ENCODE measurements at places on chromosomes 2 and 18. TPM values are rescaled to one million over a fixed set of nuclear protein-coding genes. Genes with fewer than 3 reads are reported as not detected.
A peak's percentile ranks its signal among the peaks of the same experiment; 100 is the strongest.

- DNase-seq: no peak
Observed at GRCh38 chr2:74080346-74080745, 67.4 kb downstream of the BOLA3 start.

DNA sequence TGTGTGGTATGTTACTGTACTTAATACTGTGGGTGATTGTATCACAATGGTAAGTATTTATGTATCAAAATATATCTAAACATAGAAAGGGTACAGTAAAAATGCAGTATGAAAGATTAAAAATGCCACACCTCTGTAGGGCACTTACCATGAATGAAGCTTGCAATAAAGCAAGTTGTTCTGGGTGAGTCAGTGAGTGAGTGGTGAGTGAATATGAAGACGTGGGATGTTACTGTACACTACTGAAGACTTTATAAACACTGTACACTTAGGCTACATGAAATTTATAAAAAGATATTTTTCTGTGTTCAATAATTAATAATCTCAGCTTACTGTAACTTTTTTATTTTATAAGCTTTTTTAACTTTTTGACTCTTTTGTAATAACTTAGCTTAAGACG, 1162.4 kb upstream of the NRXN1 start:
- DNase-seq: no peak

- peak; percentile 96 for DNase-seq
Observed at GRCh38 chr2:45452866-45453265, 158.2 kb downstream of the SRBD1 start.

DNA sequence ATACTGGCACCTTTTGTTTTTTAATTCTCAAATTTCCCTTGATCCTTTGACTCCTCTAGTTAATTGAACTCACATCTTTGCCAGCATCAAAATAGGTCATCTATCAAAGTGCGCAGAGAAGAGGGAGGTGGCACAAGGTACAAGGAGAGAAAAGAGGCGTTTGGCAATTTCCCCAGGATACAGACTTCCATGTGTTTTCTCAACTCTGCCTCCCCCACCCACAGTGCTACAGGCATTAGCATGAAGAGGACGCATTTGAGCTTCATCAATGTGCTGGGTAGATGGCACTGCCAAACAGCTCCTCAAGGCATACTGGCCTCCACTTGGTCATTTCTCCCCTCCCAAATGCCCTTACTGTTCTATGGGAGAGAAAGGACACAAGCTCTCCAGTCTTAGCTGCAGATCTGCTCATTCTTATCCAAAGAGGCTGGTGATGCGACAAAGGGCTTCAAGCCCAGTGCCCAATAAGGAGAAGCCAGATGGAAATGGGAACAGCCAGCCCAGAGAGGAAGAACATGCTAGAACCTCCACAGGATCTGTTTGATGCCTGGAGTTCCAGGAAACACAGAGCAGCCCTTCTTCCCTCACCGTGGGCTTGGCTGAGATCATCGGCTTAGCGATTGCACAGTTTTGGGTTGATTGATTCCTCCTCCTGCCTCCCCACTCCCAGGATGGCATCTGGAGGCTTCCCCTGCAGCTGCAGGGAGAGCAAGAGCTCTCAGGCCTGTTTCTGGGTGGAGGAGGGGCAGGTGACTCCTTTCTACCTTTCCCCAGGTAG, 144.7 kb upstream of the SMAD2 start:
- no peak for DNase-seq

The STK39 gene
- 16.7 TPM for total RNA-seq

The NAT8 gene
- total RNA-seq: not detected

The HTR2B gene
- total RNA-seq: 92.5 TPM

The MC5R gene
- total RNA-seq: not detected

The VSNL1 gene
- total RNA-seq: 1.2 TPM

The ABCG8 gene
- not detected for total RNA-seq

Measured in fibroblast of lung (primary cell).